NCI-H146 (cell line): ENCODE measurements at places on chromosomes 7 and 10.

DNA sequence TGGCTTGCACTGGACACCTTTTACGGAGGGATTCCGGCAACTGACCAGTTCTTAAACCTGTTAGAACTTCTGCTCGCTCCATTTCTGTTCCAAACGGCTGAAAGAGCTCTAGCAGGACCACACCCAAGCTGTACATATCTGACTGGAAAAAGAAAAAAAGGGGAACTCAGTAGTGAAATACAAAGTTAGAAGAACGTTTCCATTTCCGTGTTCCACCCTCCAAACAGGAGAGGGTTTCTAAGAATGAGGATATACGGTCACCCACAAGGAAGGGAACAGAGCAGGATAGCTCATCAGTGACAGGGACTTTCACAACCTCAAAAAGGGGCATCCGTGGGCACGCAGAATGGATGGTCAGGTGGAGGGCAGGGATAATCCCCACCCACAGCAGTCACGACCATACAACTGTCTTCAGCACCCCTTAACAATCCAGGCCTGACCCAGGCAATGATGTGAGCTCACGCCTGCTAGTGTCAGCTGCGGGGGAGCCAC lies 4.3 kb upstream of the ANKRD61 start:
- no peak for DNase-seq

- peak; percentile 64 for DNase-seq
Observed at GRCh38 chr10:75261813-75262705, 26.3 kb upstream of the COMTD1 start.

DNA sequence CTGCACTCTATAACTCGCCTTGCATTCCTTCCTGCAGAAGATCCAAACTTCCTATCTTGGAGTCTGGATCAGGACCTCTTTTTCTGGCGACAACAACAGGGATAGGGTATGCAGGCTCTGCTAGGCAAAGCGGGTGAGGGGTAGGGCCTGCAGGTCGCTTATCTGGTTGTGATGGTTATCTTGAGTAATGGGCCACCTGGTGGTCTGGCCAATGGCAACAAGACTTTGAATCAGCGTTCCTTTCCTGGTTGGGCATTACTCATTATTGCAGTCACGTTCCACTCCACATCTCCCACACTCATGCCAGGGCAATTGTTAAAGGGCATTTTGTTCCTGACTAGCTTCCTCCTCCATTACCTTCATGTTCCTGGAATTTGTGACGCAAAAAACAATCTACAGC lies 48.4 kb upstream of the PLXDC2 start:
- DNase-seq = peak; percentile 3

- DNase-seq = no peak
Observed at GRCh38 chr7:51134013-51134441, 182.6 kb downstream of the COBL start.

DNA sequence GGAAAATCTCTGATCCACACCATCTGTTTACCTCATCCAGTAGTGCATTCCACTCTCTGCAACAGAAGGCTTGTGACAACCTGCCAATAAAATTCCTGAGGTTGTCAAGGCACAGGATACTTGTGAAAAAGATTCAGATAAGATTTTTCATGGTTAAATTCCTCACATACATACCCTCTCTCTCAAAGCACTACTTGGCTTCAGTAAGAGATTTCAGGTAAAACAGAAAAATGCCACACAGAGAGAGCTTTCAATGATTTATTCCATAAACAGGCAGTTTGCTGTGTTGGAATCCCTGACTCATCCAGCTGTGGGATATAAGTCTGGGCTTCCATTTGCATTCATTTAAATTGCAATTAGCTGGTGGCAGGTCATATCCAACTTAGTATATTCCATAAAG lies 99.7 kb upstream of the CAV2 start:
- DNase-seq = no peak

DNA sequence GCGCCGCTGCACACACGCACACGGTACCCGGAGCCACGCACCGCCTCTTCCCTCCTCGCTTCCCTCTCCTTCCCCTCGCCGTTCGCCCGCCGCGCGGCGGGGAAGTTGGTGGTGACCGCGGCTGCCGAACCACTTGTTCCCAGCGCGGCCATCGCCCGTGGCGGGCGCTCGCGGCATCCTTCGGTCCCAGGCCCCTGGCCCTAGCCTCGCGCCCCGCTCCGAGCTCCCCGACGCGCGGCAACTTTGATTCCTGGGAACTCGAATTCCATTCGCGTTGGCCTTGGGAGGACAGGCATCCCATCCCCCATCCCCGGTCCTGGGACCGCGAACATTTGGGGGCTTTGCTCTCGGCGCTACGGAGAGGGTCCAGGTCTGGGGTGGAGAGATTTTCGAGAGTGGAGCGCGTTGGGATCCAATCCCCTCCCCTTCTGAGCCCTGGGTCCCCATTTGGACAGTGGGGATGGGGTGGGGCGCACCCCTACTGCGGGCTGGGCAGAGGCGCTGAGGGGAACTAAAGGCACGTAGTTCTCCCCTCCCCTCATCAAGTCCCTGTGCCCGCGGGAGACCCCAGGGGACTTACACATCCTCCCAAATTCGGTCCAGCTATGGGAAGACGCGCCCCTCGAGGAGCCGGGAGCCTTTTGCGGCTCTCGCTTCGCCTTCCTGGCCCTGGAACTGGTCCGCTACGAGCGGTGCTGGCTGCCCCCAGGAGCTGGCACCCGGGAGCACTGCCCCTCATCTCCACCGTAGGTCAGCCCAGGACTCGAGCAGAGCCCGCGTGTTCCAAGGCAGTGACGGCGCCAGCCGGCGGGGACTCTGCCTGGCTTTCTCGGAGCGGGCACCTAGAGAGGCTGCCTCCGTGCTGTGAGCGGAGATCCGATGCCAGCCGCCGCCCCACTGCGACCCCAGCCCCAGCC lies 834 bp downstream of the CDH23 start:
- DNase-seq = no peak

DNA sequence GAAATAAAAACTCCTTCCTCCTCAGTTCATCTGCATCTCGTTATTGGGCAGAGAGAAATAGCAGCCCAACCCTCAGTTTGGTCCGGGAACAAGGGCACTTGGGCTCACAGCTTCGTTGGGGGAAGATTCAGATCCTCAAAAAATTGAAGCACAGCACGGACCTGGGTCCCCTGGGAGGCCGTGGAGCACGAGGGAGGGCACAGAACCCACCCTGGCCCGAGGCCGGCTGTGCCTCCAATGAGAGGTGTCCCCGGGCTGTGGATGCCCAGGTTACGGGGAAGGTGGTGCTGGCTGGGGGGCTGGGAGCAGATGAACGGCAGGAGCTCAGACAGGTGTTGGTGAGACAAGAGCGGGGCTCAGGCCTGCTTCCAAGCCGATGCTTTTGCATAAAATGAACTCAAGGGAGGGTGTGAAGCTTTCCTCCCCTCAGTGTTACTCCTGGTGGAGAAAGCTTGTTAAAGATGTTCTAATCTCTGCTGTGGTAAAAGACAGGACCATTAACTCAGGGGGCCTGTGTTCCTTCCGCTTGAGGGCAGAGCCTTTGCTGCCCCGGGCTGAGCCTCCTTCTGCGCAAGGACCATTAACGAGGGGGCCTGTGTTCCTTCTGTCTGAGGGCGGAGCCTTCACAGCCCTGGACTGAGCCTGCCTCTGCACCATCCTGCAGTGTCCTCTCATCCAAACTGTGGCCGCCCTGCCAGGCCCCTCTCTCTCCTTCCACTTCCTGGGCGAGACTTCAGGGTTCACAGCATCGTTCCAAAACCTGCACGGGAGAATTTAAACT lies 302.2 kb downstream of the ADARB2 start:
- DNase-seq = no peak

GRCh38 chr7:116501425-116502167 lies 2.1 kb downstream of the CAV2 start:
- no peak for DNase-seq

GRCh38 chr10:124292911-124293615 lies 125.7 kb downstream of the OAT start:
- no peak for DNase-seq

DNA sequence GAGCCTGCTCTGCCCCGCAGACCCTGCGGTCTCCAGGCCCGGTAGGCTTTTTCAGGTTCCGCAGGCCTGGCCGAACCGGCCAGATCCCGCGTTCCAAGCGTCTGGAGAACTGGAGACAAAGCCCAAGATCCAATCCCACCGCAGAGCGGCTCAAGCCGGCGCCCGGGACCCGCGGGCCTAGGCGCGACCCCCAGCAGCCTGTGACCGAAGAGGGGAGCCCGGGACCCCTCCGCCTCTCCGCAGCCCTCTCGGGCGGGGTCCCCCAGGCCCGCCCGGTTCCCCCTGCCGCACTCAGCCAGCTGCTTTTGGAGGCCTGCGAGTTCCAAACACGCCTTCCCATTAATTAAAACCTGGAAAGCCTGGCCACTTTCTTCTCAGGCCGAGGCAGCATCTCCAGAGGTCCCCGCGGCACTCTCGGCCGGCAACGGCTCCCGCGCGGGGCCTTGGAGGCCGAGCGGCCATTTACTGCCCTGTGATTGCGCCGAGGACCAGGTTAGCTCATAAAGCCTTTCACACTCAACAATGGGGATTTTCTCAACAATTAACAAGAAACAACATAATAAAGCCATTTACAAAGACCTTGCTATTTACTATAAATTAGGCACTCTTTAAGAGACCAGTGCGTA lies 16.7 kb downstream of the SKIDA1 start:
- no peak for DNase-seq

DNA sequence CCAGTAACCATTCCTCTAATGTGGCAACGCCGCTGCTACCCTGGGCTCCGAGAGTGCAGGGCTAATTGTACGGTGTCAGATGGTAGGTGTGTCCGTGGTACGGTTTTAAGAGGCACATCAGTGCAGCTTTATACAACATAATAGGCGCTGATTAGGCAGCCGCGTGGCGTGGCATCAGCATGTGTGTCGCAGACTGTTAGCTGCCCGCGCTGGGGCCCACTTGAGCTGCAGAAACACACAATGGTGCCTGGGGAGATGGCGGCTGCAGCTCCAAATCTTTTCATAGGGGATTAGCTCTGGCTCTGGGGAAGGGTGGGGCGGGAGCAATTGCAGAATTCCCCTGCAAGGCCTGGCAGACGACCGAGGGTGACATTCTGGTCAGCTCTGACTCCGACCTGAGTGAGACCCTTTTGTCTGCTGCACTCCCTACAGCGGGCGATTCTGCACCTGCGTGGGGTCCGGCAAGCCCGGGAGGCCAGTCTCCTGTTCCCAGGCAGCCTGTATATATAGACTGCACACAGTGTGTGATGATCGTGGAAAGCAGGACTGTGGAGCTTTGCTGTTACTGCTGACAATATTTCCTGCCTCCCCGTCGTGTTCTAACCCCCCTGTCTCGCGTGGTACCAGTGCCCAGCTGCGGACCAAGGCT lies 722.7 kb upstream of the CELF2 start:
- DNase-seq = peak; percentile 82

GRCh38 chr10:101297901-101298486 lies 56.0 kb upstream of the BTRC start:
- DNase-seq = peak; percentile 18

DNA sequence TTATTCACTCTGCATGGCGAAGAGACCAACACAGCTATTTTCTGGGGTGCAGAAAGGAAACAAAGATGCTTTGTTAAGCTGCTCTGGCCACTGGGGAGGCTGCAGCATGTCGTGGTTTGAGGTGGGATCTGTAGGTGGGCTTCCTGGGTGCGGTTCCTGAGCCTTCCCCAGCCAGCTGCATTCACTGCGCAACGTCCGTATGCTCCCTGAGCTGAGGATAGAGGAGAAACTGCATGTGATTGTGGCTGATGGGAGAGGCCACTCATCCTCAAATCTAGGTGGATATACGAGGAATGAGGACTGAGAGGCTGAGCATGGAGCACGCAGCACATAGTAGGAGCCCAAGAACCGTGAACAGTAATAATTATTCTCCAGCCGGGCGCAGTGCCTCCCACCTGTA lies 9.9 kb upstream of the DNAAF5 start:
- no peak for DNase-seq

DNA sequence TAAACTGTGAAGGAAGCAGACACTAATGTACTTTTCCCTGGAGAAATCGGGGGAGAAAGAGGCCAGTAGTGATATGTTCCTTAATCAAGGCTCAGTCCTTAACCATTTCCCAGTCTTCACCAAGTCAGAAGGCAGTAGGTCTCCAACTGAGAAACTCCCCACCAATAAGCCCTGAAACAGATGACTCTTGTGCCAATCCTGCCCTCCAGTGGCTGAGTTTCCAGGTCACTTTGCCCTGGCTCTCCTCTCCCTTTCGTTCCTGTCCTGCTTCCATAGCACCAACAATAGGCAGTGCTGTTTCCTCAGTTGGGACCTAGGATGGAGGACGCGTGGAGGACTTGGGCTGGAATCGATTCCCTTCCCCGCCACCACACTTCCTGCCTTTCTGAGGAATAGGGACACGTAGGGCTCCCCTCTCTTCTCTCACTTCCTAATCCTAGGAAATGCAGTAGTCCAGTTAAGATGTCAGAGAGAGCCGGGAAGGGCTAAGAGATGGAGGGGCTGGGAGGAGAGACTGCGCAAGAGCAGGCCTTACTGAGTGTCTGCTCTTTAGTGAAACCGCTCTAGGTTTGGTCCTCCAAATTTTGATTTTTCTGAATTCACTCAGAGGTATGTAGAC lies 23.4 kb downstream of the ATOH7 start:
- peak; percentile 35 for DNase-seq

- DNase-seq = no peak
Observed at GRCh38 chr10:132916421-132916841, 25.9 kb downstream of the CFAP46 start.

GRCh38 chr10:45163315-45163975 lies 152.0 kb downstream of the OR13A1 start:
- DNase-seq = no peak

DNA sequence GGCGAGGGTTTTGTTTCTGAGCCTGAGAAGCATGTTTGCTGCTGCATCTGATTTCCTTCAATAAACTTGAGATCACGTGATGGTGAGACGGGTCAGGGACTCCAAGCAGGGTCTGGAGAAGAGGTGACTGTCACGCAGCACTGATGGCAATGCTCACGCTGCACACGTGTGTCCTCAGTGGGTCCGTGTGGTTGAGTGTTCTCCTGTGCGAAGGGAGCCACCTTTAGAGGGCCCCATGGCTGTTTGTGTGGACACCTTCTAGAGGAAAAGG lies 100.4 kb downstream of the WDR37 start:
- DNase-seq = no peak
